ENCODE measurements at places on chromosomes 2 and 18.

DNA sequence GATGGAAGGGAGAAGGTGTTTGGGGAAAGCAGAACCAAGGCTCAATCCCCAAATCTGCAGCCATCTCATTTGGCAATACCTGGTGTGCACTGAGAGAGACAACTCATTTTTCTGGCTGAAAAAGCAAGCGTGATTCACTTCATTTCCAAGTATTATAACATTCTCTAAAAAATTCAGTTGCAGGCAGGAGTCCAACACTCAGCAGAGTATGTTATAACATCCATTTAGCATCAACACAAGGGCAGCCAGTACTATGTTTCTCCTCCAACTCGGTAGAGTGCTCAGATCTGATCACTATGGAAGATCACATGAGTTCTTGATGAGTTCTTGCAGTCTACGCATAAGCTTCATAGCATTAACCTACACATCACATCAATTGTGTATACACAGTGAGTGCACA lies 99.4 kb upstream of the PID1 start:
- peak; percentile 38 for DNase-seq

GRCh38 chr18:3060667-3061580 lies 48.0 kb upstream of the LPIN2 start:
- DNase-seq = no peak

DNA sequence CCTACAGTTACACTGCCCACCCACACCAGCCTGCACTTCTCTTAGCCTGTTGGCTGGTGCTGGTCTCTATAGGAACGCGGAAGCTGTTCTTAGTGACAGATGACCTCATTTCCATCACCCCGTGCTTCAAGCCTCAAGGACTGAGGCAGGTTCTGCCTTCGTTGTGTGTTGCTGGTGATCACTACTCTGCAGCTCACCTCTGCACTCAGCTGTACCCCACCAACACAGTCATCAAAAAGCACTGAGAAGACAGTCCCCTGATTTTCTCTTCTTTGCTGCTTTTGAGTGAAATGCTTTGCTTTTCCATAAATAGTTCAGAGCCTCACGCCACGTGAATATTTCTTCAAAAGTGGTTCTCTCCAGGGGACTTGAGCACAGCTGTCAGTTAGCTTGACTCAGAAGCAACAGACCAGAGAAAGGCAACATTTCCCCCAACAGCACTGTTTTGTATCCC lies 225.7 kb upstream of the CCDC150 start:
- DNase-seq = no peak

- no peak for DNase-seq
Observed at GRCh38 chr2:118991554-118991953, 49.6 kb downstream of the MARCO start.

- DNase-seq = no peak
Observed at GRCh38 chr2:72793798-72794440, 31.9 kb downstream of the EXOC6B start.

DNA sequence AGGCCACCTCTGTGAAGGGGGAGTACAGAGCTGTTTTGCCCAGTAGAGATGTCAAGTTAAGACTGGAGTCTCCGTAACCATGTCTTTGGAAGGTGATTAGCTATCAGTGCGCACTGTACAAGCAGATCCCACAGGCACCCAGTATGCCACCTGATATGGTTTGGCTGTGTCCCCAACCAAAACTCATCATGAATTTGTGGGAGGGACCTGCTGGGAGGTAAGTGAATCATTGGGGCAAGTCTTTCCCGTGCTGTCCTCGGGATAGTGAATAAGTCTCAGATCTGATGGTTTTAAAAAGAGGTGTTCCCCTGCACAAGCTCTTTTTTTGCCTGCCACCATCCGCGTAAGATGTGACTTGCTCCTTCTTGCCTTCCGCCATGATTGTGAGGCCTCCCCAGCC lies 90.2 kb downstream of the ACTR2 start:
- no peak for DNase-seq

GRCh38 chr2:1169291-1169949 lies 218.8 kb downstream of the SNTG2 start:
- DNase-seq = no peak

GRCh38 chr2:54233832-54234649 lies 22.0 kb downstream of the TSPYL6 start:
- DNase-seq = no peak

DNA sequence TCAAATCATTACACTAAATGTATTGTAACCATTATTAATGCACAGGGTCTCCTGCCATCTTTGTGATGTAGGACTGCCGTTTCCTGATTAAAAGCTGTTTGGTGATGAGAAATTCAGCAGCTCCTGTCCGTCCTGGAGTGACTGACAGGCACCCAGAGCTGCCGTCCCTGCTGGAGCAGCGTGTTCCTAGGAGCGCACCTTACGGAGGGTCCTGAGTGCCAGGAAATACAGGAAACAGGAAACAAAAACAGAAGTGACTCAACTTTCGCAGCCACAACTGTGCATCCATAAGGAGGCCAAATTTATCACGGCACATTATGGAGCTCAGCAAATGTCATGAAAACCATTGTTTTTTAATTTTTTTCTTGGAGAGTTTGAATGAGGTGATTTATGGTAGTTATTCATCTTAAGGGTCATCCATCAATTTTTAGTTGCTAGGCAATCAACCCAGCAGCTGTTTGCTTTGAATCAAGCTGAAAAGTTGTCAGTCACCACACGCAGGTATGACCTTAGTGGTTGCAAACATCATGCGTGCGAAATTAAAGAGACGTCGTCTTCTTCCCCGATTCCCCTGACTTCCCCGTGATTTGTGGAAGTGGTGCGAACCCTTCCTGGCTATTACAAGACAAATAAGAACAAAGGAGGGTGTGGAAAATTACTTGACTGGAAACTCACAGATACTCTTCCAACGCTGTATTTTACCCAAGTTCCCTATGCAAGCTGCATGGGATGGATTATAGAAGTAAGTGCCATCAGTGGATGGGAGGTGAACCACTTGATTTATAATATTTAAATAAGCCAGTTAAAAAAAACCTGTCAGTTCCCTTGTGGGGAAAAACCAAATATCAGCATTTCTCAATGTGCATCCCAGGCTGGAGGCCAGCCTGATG lies 19.8 kb downstream of the TSHZ1 start:
- DNase-seq = no peak

- no peak for DNase-seq
Observed at GRCh38 chr18:21672521-21673267, 31.9 kb downstream of the ABHD3 start.

GRCh38 chr2:182779323-182779722 lies 63.3 kb downstream of the DNAJC10 start:
- DNase-seq = no peak

DNA sequence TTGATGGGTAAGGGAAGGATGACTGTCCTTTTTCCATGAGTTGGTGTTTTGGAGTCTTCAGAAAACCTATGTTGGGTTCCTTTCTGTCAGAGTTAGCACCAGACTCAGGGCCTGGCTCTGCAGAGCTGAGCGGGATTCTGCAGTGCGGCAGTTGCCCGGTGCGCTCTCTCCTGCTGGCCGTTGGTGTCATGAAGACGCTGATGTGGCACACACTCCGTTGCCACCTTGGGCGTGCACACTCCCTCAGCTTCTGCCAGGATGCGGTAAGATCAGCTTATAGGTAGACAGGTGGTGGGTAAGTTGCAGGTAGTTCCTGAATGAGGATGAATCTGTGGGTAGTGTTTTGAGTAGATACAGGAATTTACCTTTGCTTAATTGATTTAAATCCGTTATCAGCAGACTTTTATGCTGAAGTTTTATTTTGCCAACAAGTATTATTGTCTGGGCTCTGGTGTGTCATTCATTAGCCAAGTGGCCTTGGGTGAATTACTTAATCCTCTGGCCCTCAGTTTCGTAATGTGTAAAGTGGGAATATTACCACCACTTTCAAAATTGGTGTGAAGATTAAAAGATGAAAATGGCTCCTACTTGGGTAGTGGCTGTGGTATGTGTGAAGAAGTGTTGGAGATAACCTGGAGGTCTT lies 26.8 kb downstream of the DGKD start:
- DNase-seq = no peak

DNA sequence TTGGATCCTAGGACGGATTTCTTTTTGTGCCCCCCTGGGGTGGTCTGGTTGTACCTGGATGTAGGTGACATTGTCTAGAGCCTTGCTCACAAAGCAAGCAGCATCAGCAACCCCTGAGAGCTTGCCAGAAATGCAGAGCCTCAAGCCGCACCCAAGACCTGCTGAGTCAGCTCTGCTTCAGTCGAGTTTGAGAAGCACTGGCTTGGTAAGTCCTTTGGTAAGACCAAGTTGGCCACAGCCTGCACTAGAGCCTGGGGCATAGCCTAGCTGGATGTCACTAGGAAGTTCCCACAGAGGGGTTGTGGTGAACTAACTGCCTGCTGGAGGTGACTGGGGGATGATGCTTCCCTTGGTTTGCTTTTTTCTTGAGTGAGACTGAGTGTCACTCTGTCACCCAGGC lies 6.2 kb downstream of the ABCG5 start:
- DNase-seq = no peak

- DNase-seq = no peak
Observed at GRCh38 chr2:181886192-181886591, 5.3 kb upstream of the ITPRID2 start.

- no peak for DNase-seq
Observed at GRCh38 chr2:121147766-121148165, 137.2 kb downstream of the TFCP2L1 start.

DNA sequence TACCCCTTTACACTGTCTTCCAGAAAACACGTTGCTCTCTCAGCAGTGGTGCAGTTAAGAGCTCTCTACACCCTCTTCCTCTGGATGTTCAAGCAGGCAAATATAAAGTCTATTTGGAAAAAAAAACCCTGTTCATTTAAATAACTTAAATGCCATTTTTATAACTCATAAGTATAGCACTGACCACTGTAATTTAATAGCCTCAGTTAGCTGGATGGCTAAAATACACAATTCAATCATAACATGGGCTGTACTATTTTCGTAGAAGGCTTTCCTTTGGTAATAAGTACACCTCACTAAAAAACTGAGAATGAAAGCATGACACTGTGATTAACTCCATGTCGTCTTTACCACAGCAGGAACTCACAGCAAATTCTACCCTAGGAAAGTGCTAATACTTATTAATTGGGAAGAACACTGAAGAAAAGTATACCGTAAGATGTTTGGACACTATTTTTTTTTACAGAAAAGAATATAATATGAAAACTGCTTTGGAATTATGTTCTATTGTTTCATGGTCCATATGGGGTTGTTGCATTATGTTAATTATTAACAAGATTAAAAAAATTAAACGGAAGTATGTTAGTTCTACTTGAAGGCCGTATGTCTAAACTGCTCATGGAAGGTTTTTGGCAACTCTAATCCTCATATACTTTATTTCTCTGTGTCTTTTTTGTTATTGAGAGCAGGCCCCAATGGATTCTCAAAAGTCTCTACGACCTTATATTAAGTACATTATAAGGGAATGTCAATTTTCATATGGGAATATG lies 269.1 kb downstream of the ZNF385B start:
- DNase-seq = no peak

- peak; percentile 48 for DNase-seq
Observed at GRCh38 chr2:72148837-72149555, 1.3 kb upstream of the CYP26B1 start.

DNA sequence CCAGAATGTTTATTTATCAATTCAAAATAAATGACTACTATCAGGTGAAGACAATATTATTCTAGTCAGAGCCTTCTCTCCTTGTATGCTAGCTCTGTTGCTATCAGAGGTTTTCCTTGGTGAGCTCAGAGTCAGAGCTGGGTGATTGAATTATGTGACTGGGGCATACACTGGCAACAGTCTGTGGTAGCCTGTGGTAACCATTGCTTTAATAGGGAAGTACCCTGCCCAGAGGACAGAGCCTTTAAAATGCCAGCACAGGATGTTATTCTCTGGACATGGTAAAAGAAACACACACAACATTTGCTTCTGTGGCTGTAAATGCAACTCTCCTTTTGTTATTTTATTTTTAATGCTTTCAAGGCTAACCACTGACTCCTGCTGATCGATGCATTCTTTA lies 124.7 kb downstream of the PPP1R1C start:
- DNase-seq = no peak

GRCh38 chr2:18232731-18233438 lies 327.6 kb downstream of the RDH14 start:
- no peak for DNase-seq

DNA sequence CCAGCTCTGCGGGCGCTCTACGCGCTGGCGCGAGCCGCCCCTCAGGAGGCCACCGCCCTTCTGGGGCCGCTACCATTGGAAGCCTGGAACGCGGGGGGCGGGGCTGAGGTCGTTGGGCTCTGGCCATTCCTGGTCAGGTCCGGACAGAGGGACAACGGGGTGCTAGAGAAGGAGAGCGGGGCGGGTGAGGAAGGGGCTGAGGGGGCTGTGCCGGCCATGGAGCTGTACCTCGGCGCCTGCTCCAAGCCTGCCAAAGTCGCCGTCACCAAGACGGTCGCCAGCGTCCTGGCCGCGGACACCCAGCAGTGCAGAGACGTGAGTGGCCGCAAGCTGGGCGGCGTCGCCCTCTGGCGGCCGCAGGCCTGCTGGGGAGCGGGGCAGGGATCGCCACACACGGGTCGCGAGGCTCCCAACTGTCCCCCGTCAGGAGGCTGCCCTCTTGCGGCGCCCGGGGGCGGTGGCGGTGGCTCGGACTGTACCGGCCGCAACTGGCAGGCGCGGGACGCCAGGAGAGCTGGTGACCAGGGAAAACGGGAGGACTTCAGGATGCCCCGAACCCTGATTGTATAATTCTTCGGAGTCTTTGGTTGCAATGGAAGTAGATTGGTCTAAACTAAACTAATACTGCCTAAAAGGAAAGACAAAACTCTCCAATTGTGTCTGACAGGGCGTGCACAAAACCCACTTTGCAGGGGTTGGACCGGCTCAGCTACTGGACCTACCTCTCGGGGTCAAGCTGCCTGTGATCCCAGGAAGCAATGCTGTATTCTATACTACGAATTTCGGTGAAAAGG lies at the start of gene FSIP2:
Gene FSIP2 (plus strand): TSS at position 126 of the 794 bp plus-strand sequence. CDS start 91 bp downstream, at position 217.
- DNase-seq = no peak

GRCh38 chr2:159251296-159252173 lies 35.0 kb downstream of the WDSUB1 start:
- no peak for DNase-seq

- DNase-seq = no peak
Observed at GRCh38 chr2:12797815-12798214, 81.1 kb downstream of the TRIB2 start.

GRCh38 chr18:74282755-74283554 lies 8.8 kb downstream of the CYB5A start:
- no peak for DNase-seq

GRCh38 chr2:64230540-64230939 lies 86.3 kb upstream of the PELI1 start:
- no peak for DNase-seq

GRCh38 chr2:10190737-10191532 lies 68.4 kb downstream of the RRM2 start:
- DNase-seq = no peak

Data from hippocampal formation (tissue), 2 donors.